NCI-H1417 treated with DMSO at 0.1 percent for 48 hours (cell line): ENCODE measurements at places on chromosomes 5 and 9.

- no peak for DNase-seq
These were observed 12.9 kb downstream of the ANKRD33B start for GRCh38 chr5:10576790-10577189.

DNA sequence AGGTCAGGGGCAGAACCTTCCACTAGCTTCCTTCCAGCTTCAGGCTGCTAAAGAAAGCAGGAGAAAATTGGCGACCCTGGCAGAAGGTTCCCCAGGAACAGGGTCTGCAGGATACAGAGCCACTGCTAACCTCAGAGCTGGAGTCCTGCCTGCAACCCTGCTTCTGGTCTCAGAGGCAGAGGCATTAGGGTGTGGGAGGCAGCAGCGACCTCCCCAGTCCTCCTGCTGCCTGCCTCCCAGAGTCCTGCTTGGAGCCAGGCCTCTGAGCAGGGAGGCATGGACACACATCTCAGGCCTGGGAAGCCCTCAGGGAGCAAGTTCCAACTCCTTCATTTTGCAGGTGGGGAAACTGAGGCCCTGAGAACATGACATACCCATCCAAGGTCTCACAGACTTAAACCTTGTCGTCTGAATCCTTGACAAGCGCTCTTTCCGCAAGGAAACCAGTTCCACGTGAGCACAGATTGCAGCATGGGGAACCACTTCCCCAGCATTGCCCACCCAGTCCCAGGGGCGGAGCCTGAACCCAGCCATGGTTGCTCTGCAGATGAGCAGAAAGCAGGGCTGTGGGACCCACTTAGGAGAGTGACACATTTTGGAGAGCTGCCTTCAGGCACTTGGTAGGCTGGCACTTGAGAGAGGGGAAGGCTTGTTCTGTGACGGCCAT is 28.2 kb upstream of the HAND1 start:
- no peak for DNase-seq

GRCh38 chr5:67802766-67803165 is 412.8 kb upstream of the PIK3R1 start:
- DNase-seq = no peak

DNA sequence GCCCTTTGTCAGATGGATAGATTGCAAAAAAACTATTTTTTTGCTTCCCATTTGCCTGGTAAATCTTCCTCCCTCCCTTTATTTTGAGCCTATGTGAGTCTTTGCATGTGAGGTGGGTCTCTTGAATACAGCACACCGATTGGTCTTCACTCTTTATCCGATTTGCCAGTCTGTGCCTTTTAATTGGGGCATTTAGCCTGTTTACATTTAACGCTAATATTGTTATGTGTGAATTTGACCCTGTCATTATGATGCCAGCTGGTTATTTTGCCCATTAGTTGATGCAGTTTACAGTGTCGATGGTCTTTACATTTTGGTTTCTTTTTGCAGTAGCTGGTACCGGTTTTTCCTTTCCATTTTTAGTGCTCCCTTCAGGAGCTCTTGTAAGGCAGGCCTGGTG is 13.0 kb upstream of the DEPDC1B start:
- no peak for DNase-seq

GRCh38 chr5:102792705-102793104 is 37.6 kb downstream of the PAM start:
- DNase-seq = no peak

DNA sequence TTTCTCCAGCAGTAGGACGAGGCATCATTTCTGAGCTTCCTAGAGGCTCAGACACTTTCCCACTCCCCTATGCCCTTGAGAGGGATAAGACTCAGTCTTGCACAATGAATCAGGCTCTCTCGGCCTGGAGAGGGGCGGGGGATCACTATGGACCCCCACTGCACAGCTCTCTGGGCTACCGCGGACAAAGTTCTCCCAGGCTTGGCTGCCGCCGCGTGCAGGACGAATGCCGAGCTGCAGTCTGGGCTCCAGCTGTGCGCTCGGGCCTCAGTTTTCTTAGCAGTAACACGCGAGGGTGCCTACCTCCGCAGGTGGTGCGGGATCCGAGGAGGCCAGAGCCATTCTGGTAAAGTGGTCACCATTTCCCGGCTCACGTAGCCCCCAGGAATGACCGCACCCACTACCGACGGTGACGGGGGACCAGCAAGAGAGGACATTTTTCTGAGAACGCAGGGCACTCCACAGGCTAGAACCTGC is 3.4 kb upstream of the MYORG start:
- no peak for DNase-seq

DNA sequence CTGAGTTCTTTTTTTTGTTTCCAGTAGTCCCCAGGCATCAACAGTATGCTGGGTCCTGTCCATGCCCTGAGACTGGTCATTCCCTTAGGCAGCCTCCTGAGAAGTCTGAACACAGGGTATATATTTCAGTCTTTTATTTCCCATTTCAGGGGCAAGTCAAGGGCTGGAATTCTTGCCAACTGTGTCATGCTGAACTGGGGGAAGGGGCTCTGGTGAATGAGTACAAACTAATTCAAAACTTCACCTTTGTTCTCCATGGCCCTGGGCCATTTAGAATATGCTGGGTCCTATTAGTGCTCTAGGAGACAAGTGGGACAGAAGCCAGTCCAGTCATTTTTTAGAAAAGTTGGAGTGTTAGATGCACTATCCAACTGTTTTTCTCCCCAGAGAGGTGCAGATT is 170.3 kb downstream of the TMC1 start:
- no peak for DNase-seq

DNA sequence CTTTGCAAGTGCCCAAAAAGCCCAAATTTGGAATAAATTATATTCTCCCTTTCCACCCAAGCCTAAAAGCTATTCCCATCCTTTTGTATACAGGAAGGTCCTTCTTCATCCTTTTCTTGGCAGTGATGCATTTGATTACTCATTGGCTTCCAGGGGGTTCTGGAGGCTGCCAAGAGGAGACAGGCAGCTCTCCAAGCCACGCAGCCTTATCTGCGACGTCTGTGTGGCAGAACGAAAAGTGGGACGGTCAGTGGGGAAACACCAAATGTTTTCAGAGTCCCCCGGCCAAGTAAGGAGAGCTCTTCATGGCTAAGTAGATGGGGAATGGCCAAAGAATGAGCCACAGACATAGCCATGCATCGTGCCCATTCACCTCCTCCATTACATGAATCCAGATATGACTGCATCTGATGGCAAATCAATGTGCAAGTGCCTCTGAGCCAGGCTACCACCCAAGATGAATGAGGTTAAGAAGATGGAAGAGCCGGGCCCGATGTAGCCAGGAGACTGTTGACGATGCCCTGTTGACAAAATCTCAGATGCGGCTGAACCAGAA is 12.1 kb downstream of the ADAM19 start:
- DNase-seq = no peak

- DNase-seq = no peak
These were observed 31.5 kb upstream of the ZFAND5 start for GRCh38 chr9:72396247-72397091.

- DNase-seq = no peak
These were observed 111.0 kb downstream of the COL5A1 start for GRCh38 chr9:134752471-134753168.

DNA sequence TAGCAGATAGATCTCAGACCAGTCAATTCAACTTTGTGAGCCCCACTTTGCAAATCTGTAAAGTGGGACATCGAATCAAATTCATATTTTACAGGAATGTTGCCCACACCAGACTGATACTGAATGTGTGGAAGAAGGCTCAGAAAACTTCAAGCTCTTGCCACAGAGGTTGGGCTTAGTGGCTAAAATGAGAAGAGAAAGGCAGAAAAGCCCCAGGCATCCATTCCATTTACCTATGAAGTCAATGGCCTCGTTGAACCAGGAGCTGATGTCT is 1.7 kb downstream of the DUSP1 start:
- no peak for DNase-seq

DNA sequence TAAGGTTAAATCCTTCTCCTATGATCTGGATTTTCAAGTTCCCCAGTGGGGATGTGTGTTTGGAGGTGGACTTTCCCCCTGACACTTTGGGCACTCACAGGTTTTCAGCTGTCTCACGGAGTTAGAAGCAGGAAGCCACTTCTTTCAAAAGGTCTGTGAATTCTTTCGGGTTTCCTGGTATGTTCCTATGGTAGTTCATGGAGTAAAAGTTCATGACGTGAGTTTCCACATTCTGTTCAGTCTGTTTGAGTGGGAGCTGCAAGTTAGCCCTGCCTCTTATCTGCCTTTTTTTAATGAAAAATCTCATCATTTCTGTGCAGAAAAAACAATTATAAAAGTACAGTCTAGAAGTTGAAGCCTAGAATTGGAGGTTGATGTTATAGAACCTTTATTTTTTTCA is 24.9 kb upstream of the SNCAIP start:
- DNase-seq = no peak

DNA sequence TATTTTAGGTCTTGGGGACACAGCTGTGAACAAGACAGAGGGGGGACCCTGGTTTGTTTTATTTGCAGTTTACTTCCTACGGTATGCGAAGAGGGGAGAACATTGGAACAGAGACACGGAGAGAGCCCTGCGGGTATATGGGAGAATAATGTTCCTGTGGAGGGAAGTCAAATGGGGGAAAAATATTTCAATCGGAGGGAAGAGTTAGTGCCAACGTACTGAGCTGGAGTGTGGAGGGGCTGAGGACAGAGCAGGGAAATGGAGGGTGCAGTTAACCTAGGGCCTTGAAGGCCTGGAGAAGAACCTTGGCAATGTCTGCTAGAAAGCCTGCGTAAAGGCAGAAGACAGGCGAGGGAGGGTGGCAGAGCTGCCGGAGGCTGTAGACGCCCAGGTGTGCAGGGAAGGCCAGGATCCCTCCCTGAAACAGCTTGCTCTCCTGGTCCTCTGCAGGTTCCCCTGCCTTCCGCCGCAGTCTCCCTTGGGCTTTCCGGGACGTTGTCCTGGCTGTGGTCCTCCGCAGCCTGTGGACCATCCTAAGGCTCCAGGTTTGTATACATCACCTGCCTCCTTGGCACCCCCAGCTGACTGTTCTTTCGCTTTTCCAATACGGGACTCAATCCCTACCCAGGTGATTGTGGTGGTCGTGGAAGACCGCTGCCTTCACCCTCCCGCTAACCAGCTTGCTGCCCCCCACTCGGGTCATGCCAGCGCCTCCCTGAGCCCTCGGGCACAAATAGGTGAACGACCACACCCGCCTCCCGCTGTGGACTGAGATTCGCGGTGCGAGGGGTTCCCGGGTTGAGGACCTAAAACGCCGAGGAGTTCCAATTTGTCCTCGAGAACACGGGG is 1.9 kb upstream of the RACK1 start:
- DNase-seq = no peak

- no peak for DNase-seq
These were observed 17.4 kb upstream of the ARSI start for GRCh38 chr5:150320044-150320613.

GRCh38 chr9:94648185-94648584 is 8.9 kb upstream of the FBP1 start:
- no peak for DNase-seq

DNA sequence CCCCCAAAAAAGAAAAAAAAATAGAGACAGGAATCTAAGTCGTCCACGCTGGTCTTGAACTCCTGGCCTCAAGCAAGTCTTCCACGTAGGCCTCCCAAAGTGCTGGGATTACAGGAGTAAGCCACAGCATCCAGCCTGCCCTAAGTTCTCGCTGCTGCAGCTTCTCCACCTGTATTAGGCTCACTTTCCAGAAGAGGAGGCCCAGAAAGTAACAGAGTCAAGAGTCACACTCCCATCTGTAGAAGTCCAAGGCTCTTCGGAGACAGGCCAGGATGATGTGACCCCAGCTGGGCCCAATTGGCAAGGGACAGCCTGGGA is 1.8 kb downstream of the EEIG1 start:
- no peak for DNase-seq

DNA sequence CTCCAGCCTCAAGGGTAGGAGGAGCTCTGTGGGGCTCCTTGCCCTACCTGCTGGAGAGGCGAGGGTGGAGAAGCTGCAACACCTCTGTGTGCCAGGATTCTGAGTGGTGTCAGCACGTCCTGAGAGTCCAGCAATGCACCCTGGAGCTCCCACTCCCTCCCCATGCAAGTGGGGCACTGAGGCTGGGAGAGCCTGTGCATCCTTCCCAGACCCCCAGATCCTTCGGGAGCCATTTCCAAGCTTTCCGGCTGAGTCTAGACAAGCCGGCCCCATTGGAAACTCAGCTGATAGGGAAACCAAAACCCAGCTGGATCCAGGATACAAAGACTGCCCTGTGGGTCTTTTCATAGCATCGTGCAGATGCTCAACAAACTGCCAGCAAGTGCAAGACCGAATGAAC is 1.8 kb downstream of the FAM163B start:
- no peak for DNase-seq

DNA sequence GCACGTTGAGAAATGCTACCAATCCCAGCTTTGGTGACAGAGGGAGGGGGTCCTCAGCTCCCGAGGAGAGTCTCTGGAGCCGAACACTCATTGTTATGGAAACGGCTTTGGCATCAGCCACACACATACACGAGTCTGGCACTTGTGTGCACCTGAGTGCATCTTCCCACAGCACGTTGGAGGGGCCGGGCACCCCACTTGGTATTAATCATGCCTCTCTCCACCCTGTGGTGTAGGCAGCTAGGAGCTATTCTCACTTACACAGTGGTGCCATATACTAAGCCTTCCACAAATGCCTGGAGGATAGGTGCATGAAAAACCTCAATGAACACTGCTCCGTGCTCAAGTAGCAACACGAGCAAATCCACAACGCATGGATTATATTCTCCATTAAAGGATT is 133.9 kb upstream of the PANK3 start:
- no peak for DNase-seq

GRCh38 chr5:178080618-178081410 is 32.5 kb upstream of the N4BP3 start:
- DNase-seq = no peak

GRCh38 chr9:131555841-131556673 is 10.7 kb downstream of the PRRT1B start:
- DNase-seq = no peak

DNA sequence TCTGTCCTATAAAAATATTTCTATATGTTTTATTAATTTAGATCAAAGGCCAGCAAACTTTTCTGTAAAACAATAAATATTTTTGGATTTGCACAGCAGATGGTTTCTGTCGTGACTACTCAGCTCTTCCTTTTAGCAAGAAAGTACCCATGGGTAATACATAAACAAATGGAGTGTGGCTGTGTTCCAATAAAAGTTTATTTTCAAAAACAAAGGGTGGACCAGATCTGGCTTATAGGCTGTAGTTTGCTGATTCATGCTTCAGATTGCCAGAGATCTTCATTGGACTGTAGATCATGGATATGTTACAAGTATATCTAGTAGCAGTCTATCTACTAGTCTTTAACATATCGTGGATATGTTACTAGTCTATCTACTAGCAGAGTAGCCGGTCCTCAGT is 590.5 kb downstream of the CSNK1G3 start:
- no peak for DNase-seq

DNA sequence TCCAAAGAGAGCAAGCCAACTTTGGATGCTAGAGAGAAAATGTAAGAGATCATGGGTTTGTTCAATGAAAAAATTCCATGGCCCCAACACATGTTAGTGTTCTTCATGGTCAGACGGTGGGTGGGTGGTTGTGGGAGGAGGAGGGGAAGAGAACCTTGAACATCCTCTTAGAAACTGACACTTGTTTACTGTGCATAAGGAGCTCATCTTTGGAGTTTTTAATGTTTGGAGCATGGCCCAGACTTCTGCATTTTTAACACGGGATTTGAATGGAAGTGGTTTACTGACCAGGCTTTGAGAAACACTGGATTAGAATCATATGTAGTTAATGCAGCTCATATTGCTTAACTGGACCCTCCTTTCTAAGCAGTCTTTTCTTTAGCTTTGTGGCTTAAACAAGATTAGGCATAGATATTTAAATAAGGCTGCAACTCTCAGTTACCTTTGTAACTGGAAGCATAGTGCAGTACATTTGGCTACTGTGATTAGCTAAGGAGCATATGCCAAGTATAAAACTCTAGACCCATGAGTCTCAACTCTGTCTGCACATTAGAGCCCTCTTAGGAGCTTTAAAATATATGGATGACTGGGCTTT is 60.1 kb downstream of the FOCAD start:
- DNase-seq = no peak
